ENCODE measurements at places on chromosomes 11 and 22.

- DNase-seq = no peak
Measured at GRCh38 chr22:49317369-49317768, 510.3 kb downstream of the BRD1 start.

GRCh38 chr11:12693479-12694182 is 19.4 kb downstream of the TEAD1 start:
- DNase-seq = peak; percentile 68

- DNase-seq = no peak
Measured at GRCh38 chr22:24207264-24208011, 26.2 kb downstream of the SUSD2 start.

DNA sequence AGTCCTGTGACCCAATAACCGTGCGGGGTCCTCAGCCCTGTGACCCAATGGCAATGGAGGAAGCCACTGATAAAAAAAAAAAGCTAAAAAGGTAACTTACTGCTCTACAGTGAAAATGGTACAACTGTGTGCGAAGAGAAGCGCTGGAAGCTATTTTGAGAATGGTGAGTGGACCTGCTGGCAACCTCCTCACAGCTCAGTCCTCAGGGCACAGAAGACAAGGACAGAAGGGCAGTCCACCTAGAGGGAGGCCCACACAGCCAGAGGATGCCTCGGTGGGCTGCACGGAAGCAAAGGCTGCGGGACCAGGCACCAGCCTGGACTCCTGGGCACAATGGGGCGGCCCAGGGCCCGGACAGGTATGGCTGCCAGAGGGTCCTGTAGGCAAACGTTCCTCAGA is 35.6 kb downstream of the BRD1 start:
- no peak for DNase-seq

- DNase-seq = no peak
Measured at GRCh38 chr11:69102732-69103615, 52.8 kb upstream of the SMIM38 start.

DNA sequence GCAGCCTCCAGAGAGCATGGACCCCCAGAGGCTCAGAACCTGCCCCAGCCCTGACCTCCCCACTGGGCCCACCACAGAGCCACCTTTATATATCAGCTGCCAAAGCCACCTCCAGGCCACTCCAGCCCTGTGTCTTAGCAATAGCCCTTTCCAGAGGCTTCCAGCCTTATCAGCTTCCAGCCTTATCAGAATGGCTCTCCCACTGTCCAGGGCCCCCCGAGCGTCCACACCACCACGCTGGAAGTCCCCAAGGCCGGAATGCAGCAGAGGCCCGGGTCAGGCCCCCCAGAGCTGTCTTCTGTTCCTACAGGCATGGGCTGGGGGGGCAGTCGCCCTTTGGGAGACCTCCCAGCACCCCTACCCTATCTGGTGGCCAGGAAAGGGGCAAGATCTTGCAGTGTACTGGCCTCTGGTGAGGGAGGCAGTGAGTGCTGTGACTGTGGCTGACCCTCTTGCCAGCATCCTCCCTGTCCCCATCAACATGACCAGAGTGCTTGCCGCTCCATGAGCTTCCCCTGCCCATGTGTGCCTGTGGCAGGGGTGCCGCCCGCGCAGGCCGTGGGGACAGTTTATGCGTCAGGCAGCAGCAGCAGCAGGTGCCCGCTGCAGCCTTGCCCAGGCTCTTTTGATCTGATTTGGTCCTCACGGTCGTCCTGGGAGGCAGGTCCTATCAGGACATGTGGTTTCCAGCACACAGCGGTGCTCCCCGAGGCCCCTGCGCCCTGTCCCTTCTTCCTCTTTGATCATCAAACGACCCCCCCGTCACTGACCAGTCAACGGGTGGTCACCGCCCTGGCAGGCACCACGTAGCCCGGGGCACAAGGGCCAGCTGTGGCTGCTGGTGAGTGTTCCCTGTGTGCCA is 15.9 kb downstream of the OSBPL5 start:
- DNase-seq = no peak

DNA sequence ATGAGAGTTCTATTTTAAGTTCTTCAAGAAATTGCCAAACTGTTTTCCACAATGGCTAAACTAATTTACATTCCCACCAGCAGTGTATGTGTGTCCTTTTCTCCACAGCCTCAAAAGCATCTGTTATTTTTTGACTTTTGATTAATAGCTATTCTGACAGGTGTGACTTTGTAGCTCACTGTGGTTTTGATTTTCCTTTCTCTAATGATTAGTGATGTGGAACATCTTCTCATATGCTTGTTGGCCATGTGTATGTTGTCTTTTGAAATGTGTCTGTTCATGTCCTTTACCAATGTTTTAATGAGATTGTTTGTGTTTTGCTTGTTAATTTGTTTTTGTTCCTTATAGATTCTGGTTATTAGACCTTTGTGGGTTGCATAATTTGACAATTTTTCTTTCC is 18.0 kb upstream of the RAB38 start:
- no peak for DNase-seq

- DNase-seq = no peak
Measured at GRCh38 chr11:110059706-110060463, 33.3 kb upstream of the ZC3H12C start.

DNA sequence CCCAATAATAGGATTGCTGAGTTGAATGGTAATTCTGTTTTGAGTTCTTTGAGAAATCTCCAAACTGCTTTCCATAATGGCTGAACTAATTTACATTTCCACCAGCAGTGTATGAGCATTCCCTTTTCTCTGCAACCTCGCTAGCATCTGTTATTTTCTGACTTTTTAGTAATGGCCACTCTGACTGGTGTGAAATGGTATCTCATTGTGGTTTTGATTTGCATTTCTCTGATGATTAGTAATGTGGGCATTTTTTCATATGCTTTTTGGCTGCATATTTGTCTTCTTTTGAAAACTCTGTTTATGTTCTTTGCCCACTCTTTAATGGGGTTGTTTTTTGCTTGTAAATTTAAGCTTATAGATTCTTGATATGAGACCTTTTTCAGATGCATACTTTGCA is 97.4 kb downstream of the FDX1 start:
- no peak for DNase-seq

DNA sequence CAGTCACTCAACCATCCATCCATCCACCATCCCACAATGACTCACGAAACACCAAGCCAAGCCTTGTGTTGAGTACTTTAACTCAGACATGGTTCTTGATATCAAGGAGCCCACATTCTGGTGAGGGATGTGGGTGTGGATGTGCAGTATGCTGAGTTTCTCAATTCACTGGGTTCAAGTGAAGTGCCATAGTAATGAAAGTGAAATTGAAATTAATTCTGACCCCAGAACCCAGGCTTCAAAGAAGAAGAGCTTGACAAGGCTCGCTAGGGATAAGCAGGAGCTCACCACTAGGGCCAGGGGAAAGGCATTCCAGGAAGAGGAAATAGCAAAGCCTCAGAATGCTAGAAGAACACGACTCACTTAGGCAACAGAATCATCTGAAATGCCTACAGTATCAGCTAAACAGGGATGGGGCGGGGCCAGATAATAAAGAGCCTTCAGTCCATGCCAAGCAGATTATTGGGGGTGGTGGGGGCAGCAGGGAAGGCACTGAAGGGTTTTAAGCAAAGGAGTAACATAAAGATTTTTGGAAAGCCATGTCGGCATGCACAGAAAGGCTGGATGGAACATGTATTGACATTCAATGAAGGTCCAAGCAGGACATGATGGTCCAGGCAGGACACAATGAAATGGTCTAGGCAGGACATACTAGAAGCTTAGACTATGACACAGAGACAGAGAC is 37.2 kb downstream of the RTL6 start:
- DNase-seq = no peak

- no peak for DNase-seq
Measured at GRCh38 chr22:46055181-46055875, 78.4 kb upstream of the WNT7B start.

DNA sequence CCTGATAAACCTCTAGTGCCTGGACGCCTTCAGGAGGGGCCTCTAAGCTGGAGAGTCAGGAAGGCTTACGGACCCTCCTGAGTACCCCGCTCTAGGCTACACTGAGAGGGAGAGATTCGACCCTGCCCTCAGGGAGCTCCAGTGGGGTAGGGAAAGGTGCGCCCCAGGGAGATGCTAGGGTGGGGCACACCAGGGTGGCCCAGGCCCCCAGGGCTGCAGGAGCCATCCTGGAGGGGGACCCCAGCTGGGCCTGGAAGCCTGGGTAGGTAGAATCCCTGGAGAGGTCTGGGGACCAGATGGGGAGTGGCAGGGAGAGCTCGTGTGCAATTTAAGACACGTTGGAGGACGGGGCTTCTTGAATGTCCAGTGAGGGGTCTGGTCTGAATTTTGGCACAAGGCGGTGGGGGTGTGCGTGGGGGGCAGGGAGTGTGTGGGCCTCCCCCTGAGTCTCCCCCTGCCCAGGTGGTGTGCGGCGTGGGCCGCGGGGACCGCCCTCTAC is 4.7 kb downstream of the CARNS1 start:
- no peak for DNase-seq

GRCh38 chr11:91902312-91902711 is 322.3 kb upstream of the FAT3 start:
- no peak for DNase-seq

GRCh38 chr11:88590361-88590760 is 252.8 kb upstream of the CTSC start:
- DNase-seq = no peak

DNA sequence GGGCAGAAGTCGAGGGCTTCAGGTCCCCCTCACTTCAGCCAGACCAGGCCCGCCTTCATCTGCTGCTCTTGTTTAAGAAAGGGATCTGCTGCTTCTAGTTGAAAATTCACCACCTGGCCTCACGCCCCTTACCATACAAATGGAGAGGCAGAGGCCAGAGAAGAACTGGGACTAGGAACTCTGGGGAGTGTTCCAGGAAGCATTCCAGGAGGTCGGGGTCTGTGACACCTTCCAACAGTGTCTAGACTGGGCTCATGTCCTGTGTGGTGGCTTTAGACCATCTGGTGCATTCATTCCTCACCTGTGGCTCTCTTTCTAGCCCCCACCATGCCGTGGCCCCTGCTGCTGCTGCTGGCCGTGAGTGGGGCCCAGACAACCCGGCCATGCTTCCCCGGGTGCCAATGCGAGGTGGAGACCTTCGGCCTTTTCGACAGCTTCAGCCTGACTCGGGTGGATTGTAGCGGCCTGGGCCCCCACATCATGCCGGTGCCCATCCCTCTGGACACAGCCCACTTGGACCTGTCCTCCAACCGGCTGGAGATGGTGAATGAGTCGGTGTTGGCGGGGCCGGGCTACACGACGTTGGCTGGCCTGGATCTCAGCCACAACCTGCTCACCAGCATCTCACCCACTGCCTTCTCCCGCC is 12.3 kb downstream of the TSKU start:
- no peak for DNase-seq

- DNase-seq = no peak
Measured at GRCh38 chr11:83278351-83278750, 7.8 kb downstream of the CCDC90B start.

GRCh38 chr11:64260147-64260708 is 8.9 kb downstream of the PLCB3 start:
- DNase-seq = no peak

GRCh38 chr11:1729692-1730011 is 20.7 kb downstream of the IFITM10 start:
- no peak for DNase-seq

- DNase-seq = no peak
Measured at GRCh38 chr11:46445920-46446771, 54.6 kb upstream of the CHRM4 start.

DNA sequence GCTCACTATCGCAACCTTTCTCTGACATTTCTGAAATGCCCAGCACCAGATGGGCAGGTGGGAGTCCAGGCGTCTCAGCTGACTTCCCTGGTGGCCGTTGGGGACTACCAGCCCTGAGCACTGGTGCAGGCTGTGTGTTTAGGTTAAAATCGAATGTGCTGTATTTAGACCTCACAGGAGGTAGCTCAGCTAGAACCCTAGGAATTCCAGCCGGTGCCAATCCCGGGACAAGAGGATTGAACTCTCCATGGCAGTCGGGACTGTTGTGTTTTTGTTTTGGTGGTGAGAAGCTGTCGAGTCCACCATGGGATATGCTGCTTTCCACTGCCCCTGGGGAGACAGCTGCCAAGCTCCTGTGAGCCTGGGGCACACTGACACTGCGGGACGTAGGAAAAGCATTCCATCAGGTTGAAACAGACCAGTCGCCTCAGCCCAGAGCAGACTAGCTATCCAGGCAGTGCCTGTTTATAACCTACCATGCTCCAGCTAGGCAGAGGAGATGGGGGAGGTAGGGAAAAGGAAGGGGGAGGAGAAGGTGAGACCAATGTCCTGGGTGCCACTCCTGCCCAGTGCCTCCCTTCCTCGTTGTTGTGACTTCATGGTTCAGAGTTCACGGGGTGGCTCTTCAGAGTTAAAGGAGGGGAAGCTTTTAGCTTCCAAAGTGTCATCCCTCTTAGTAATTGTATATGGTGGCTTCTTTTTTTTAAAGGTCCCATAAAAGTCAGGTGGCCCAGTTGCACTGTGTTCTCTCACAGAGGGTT is 53.0 kb downstream of the MICAL2 start:
- DNase-seq = peak; percentile 77

GRCh38 chr11:61911128-61911700 is 6.2 kb downstream of the RAB3IL1 start:
- no peak for DNase-seq

DNA sequence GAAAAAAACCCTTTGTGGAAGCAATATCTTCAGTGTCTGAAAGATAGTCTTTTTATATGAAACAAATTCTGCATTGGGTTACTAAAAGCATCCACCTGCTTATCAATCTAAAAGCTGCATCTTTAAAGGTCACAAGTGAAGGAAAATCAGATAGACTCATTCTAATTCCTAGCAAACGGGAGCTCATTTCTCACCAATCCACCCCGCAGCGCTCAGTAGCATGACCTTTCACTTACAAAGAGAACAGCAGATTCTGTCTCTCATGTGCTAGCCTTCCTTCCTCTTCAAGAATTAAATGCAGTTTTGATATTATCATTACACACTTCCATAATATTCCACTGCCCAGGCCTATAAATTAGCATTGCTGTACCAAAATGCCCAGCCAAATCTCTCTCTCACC is 212.9 kb downstream of the CADM1 start:
- DNase-seq = no peak

- no peak for DNase-seq
Measured at GRCh38 chr22:46070803-46071450, 79.4 kb upstream of the PPARA start.

- no peak for DNase-seq
Measured at GRCh38 chr11:46616551-46617133, 385 bp downstream of the HARBI1 start.

- DNase-seq = no peak
Measured at GRCh38 chr11:32334822-32335221, 100.5 kb downstream of the WT1 start.

DNA sequence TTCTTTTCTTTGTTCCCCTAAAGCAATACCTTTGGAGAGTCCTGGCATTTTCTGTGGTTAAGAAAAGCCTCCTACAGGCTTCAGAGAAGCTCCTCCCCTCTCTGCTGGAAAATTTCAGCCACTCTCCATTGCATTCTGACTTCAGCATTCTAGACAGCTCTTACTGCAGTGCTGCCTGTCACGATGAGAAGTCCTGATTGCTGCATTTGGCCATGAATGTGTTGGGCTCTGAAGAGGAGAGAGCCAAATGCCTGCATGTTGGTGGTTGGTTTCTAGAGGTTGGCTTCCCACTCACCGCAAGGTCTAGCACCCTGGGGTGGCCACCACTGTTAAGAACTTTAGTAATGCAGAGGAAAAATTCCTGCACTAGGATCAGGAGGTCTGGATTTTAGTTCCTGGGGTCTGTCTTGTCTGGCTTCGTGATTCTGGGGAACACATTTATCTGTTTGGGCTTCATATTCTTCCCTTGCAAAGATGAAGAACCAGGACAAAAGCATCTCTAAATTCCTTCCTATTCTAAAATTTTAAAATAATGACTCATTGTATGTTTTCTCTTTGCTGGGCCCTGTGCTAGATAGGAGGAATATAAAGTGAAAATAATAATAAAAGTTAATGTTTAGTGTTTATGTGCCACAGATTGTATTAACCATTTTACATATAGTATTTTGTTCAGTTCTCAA is 38.1 kb downstream of the COA4 start:
- no peak for DNase-seq

All from heart right ventricle (tissue), 16 donors.